ENCODE measurements at places on chromosomes 2 and 18.

DNA sequence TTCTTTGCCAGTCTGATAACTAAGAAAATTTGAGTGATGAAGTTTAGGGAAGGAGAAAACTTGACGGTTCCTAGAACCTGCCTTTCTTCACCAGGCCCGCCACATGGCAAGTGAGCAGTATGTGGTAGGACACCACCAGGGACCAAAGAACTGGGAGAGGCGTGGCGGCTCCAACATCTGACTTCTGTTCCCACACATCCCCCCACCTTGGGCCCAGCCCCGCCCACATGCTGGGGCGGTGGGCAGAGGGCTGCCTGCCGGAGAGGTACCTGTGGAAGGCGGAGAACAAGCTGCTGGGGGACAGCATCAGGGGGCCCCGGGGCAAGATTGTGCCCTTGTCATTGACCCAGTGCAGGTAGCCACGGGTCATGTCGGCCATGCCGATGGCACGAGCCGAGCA, 75.0 kb downstream of the EMILIN2 start:
- DNase-seq: no peak

- DNase-seq: no peak
These were observed 243.6 kb downstream of the IRS1 start for GRCh38 chr2:226556050-226556449.

DNA sequence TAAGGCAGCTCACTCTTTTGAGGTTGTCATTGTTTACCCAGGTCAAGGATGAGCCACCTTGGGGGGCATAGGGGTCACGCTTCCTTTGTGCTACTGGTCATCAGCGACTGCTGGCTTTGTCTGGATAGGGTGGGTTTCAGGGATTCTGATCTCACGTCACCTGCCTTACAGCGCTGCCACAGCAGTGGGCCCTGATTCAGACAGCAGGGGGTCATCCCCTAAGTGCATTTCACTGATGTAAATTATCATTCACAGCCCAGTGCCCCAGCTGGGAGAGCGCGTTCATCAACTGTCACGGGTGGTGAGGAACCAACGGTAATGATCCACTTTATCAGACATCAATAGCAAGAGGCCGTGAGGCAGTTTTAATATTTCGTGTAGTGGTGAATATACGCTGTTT, 291.2 kb downstream of the NEDD4L start:
- DNase-seq: no peak

DNA sequence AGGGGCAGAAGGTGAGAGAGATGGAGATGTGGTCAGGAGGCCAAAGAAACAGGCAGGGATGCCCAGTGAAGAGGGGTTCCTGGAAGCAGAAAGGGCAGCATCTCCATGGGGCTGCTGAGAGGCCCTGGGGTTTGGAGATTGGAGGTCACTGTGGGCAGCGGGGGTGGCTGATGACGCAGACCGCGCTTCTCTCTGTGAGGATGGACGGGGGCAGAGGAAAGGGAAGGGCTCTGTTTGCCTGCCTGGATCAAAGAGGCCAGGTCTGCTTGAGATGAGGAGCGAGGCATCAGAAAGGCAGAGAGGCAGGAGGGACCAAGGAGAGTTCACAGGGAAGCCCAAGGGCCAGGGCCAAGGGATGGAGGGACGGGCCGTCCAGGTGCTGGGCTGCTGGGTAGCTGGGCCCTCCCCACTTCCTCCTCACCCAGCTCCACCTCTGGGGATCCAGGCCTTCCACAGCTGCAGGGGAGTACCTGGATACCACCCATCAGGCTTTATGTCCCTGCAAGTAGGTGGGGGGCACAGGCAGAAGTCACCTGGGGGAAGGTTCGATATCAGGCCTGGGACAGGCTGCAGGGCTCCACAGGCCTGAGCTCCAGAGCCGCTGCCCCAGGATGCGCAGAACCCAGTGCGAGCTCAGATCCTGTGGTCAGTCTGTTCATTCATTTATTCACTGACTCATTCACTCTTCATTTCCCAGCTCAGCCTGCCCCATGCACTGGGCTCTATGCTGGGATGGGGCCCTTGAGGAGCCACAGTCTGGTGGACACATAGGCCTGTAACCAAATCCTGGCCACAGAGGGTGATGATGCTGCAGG, 30.6 kb downstream of the ADRA2B start:
- DNase-seq: no peak

DNA sequence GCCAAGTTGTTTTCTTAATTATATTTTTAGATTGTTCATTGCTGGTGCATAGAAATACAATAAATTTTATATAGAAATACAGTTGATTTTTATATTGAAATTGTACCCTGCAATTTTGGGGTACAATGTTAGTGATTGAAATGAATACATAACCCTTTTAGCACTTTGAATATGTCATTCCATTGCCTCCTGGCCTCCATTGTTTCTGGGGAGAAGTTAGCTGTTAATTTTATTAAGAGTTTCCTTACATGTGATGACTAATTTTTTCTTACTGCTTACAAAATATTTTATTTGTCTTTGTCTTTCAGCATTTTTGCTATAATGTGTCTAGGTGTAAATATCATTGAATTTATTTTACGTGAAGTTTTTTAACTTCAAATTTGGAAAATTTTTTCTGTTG, 176.5 kb upstream of the DCC start:
- DNase-seq: no peak

GRCh38 chr2:114628481-114628880, 186.0 kb downstream of the DPP10 start:
- DNase-seq: no peak
